ENCODE measurements at places on chromosomes 11 and 22.

GRCh38 chr11:72821221-72821919, 7.2 kb downstream of the ATG16L2 start:
- DNase-seq = no peak

DNA sequence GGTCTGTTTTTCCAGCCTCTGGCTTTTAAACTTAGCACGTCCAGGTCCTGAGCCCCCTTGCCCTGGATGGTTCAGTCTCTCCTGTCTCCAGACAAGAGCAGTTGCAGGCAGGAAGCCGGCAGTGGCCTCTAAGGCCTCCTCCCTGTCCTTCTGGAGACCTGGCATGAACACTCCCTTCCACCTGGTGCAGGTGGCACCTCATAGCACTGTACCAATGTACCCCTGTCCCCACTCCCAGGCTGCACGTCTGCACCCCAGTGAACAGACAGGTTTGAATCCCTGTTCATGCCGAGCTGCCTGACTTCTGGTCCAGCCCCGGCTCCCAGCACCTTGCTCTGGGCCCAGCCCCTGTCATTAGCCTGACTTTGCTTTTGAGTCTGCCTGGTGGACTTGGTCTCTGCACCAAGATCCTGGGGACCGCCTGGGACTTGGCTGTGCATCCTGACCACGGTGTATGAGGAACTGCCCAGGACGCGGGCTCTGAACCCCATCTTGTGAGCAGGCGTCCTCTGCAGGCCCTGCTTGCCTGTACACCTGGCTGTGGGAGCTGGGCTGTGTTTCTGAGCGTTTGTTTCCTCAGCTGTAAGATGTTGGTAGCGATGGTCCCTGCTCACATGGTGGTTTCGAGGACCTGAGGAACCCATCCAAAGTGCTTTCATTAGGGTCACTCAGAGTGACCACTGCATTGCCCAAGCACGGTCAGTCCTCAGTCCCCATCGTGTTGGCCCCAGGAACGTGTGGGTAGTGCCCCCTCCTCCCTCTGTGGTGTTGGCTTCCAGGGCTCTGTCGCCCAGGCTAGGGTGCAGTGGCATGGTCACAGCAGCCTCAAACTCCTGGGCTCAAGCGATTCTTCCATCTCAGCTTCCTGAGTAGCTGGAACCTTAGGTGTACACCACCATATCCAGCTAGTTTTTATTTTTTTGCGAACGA, 75.0 kb upstream of the SHANK2 start:
- no peak for DNase-seq

GRCh38 chr22:35863432-35863831, 145.8 kb downstream of the APOL5 start:
- DNase-seq = peak; percentile 35

GRCh38 chr11:7671347-7672215, 1.7 kb downstream of the CYB5R2 start:
- no peak for DNase-seq

DNA sequence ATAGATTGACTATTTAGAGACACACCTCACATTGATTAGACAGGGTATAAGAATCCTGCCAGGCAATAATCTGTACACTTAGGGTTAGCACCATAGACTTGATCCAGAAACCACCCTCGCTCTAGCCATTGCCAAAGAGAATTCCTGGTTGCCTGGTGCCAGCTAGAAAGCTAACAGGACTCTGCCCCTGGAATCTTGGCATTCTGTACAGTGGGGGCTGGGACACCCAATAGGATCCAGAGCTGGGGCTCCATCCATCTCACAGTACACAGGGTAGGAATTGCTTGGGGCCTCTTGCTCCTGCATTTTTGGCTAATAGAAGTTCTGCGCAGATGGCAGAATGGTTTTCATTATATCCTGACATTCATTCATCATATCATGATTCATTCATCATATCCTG, 3.0 kb upstream of the APLNR start:
- no peak for DNase-seq

- DNase-seq = no peak
Observed at GRCh38 chr11:19923626-19924025, 211.0 kb downstream of the NAV2 start.

DNA sequence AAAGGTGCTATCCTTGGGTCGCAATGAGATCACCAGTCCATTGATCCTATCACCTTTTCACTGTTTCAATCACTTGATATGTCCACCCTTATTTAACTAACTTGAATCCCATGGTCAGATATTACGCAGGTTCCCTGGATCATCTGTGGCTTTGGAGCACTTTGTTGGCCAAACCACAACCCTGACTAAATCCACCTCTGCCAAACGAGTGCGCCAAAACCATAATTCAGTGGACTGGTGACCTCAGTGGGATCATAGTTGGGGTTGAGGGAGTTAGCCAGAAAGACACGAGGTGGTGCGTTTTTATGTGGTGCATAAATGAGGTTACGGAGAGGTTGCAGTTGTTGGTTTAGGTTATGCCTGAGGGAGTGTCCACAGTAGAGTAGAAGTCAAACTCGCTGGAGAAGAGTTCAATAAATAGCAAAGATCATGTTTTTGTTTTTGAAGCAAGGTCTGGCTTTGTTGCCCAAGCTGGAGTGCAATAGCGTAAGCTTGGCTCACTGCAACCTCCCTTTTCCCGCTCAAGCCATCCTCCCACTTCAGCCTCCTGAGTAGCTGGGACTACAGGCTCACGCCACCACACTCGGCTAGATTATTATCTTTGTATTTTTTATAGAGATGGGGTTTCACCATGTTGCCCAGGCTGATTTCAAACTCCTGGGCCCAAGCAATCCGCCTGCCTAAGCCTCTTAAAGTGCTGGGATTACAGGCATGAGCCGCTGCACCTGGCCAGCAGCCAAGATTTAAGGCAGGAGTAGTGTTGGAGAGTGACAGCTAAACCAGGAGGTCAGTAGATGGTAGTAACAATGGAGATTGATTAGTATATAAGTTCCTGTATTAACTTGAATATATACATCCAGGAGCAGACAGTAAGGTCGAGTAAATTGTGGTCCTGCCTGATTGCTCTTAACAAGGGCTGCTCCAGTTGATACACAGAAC, 4.5 kb downstream of the FOXR1 start:
- no peak for DNase-seq

DNA sequence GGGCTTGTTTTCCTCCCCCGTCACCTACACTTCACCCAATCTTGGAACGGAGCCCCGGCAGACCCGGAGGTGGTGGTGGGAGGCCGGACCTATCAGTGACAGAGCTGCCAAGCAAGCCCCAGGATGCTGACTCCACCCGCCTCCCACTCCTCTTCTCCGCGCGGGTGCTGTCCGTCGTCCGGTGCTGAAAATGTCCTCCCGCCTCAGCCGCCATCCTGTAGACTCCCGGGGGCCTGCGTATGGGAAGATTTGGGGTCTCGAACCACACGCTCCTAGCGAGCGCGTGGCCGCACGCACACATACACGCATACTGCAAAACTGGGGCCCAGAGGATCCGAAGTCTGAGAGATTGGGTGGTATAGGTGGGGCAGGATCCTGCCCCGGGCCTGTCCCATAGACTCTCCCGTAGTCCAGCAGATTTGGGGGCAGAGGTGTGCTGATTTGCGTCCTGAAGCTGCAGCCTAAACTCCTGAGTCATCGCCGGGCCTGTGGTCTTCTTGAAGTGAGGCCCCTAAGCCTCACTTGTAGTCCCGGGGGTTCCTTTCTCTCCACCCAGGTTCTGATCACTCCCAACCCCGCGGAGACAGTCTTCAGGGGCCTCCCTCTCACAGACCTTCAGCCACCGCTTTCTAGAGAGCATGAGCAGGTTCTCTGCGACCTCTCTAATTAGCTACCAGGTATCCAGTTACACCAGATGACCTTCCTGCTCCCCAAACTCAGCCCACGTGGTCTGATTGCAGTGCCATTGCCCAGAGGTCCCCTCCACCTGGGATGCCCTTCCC, 796 bp upstream of the YIF1A start:
- peak; percentile 94 for DNase-seq

GRCh38 chr22:33792832-33793231, 127.4 kb downstream of the LARGE1 start:
- no peak for DNase-seq

GRCh38 chr22:19291580-19292457, at the start of gene CLTCL1:
CLTCL1 (minus strand) TSS chr22:19291719; CDS start chr22:19291641, 78 bp downstream.
- peak; percentile 79 for DNase-seq

- DNase-seq = no peak
Observed at GRCh38 chr22:20652130-20652529, 121.8 kb upstream of the SERPIND1 start.

- no peak for DNase-seq
Observed at GRCh38 chr11:32280339-32280738, 155.0 kb downstream of the WT1 start.

DNA sequence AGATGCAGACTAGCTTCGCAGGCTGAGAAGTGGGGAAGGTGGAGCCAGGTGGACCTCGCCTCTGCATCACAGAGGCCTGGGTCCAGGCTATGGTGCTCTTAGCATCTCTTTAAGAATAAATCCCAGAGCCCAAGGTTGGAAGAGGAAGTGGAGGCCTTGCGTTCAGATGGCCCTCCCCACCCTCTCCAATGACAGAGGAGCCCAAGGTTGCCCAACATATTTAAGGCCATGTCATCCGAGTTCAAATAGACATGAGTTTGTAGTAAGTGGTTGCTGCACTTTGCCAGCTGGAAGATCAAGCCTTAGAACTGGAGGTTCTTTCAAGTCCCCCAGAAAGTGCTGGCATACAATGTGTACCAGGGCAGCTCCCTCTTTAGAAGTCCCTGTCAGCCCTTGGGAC, 47.1 kb upstream of the HORMAD2 start:
- DNase-seq = no peak

- no peak for DNase-seq
Observed at GRCh38 chr11:1406571-1407485, 17.1 kb downstream of the BRSK2 start.

DNA sequence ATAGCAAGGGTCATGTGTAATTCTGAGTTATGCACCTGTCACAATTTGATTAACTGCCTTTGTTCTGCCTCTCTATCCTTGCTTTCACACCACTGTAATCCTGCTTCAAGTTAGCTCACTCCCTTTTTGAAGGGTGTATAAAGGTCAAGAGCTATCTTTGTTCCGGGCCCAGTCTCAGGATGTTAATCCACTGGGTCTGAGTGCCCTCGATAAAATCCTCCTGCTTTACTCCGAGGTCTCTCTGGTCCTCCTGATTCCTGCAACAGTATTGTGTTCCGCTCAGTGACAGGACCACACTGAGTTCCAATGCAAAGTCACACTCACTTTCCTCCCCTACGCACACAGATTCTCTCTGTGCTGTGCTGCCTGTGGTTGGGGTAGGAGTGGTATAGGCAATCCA, 186.5 kb downstream of the DYNC2H1 start:
- DNase-seq = peak; percentile 51

DNA sequence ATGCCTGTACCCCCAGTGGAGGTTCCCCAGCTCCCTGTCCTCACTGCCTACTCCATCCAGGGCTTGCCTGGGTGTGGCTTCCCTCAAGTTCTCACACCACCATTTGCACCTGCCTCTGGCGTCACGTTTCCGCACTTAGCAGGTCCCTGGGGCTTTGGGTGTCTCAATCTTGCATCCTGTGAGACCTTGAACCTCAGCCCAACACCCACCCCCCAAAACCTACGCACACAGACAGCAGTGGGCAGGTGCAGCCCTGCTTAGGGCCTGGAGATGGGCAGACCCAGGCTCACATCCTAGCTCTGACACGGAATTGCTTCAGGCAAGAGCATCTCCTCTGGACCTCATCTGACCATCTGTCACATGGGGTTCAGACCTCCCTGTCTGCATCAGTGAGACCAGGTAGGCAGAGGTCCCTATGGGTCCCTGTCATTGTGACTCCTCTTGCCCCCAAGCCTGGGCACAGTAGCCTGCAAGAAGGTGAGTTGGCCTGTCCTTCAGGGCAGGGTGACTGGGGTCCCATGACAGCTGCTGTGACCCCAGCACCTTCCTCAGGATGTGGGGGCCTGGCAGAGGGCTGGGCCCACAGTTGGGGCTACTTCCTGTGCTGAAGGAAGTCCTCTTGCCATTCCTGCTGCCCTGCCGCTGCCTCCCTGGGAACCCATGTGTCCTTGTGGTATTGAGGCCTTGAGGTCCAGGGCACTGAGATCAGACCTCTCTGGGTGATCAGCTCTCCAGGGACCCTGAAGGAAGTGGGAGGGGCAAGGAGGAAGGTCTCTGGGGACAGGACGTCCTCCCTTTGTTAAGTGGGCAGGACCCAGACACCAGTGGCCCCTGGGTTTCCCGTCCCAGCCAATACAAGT, 2.0 kb downstream of the SIPA1 start:
- no peak for DNase-seq

- peak; percentile 59 for DNase-seq
Observed at GRCh38 chr11:118290923-118291322, 13.6 kb upstream of the CD3E start.

GRCh38 chr22:22721681-22722354, 77.4 kb downstream of the GGTLC2 start:
- DNase-seq = no peak

DNA sequence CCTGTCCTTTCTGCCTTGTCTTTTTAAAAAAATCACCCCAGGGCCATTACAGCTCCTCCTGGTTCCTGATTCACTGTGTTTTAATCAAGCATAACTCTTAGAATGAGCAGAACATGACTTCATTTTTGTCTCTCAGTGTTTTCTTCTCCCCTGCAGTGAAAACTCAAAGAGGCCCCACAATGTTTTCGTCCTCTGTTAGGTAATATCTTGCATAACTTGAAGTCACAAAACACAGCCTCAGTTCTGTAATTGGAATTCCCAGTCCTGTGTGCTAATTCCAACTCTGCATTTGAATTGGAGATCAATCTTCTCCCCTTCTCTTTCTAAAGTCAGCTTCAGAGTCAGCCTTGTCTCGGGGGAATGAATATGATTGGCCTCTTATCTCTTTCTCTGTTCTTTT, 186.5 kb upstream of the NAV2 start:
- no peak for DNase-seq

DNA sequence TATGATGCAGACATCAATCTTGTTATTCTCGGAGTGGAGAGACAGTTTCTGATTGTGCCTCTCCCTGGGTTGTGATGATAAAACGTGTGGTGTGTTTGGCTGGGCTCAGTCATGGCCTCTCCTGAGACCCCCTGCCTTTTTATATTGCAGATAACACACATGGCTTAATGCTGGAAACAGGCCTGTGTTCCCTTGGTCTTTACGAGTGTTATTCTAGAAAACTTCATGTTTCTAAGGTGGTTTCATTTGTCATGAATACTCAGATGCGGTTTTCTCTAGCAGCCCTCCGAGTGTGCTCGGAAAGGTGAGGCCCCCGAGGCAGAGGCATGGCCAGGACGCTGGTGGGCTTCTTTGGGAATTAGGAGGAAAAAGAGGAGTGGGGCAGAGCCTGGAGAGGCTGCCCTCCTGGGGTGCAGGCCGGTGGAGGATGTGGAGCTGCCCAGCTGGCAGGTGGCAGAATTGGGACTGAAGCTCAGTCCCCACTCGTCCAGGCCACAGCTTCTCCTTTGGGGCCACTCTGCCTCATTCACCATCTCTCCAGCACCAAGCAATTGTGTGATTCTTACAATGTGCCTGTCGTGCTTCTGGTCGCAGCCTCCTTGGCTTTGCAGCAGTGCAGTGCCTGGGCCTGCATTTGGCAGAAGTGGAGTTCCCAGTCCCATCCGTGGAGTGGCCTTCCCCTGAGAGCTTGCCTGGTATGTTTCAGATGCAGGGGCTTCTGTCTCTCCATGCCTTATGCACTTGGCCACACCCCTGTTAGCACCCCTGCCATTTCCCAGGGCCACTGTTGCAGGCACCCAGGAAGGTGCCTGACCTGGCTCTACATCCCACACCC, 309.6 kb downstream of the TBC1D22A start:
- DNase-seq = no peak

All from mesendoderm (in vitro differentiated cells).